ENCODE measurements at places on chromosomes 5 and 9.

- DNase-seq = no peak
Measured at GRCh38 chr5:36606428-36607113, at the start of gene SLC1A3. Gene SLC1A3 (plus strand): TSS chr5:36606606. CDS start chr5:36608424, 1,818 bp downstream.

DNA sequence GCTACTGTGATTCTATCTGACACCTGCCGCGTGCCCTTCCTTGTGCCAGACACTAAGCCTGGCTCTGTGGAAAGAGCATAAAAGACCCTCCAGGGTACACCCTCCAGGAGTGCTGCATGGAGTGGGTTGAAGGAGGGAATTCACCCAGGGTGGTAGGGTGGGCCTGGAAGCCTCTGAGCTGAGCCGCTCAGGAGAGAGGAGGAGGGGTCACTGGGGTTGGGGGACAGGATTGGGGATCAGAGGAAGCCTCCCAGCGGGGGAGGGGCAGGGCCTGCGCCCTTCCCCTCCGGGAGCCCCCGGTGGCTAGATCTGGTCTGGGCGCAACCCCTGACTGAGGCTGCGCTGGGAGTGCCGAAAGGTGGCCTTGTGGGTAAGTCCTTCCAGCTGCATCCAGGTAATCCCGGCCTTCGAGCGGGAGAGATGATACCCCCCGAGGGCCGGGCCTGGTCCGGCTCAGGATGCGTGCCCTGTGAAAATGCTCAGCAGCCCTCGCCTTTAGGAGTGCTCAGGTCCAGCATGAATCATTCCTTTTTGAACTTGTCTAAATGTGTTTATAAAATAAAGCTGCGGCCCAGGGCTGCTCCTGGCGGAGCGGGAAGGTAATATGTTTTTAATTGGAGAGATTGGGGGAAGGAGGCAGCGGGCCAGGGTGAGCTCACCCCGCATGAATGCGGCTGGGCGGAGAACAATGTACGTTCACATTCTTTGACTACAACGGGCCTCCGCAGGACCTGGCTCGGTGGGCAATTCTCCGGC is 118.1 kb upstream of the SMIM23 start:
- no peak for DNase-seq

- no peak for DNase-seq
Measured at GRCh38 chr5:31459594-31459993, 72.3 kb downstream of the DROSHA start.

DNA sequence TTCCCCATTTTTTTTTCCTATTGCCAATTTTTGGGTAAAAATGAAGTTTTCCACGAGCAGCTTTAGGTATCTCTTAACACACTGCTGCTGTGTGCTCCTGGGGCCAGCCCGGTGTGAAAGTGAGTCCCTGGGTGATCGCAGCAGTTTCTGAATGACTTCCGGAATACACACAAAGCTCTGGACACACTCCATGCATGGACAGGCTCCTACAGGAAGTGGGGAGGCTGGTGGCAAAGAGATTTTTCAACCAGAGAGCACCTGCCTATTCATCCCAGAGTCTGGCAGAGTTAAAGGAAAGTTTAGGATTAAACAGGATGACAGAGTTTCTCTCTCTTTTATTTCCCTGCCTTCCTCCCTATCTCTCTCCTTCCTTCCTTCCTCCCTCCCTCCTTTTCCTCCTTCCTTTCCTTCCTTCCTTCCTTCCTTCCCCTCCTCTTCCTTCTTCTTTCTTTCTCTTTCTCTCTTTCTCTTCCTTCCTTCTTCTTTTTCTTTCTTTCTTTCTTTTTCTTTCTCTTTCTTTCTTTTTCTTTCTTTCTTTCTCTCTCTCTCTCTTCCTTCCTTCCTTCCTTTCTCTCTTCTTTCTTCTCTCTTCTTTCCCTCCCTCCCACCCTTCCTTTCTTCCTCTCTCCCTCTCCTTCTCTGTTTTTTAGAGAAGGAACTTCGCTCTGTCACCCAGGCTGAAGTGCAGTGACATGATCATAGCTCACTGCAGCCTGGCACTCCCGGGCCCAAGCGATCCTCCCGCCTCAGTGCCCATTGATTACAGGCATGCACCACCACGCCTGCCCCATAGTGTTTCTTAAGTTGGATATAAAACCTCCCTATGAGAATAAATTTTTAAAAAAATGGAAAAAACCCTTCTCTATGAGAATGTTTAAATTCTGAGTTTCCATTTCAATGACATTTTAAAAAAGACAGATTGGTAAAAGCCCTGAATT is 38.7 kb upstream of the UBTD2 start:
- DNase-seq = no peak

DNA sequence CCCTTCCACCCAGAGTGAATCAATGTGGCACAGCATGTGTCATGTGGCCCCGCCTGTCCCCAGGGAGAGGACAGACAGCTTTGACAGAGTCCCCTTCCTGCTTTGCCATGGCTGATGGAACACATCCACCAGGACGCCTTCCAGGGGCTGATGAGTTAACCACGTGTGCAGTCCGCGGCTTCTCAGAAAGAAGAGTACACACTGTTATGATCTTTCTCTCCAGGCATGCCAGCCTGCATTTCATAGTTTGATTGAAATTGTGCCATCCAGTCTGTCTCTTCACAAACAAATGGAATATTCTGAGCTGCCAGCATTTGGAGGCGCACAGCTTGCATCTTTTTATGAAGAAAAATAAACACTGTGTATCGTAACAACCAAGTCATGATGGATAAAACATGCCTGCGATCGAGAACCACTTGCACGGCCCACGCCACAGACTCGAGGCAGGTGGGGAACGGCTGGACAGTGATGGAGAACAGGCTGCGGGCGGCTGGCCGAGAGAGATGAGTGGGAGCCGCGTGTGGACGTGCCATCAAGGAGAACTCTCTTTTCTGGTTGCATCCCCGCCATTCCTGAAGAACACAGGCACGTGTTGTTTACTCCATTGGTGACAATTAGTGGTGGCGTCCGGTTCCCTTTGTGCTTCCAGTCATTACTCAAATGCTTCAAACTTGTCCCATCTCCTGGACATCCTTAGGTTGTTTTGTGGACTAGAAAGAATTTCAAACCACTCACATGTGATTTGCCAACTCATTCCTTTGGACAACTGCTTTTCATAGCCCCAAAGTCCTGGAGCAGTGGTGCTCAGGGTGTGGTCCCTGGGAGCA is 220.2 kb downstream of the AGTPBP1 start:
- no peak for DNase-seq

- no peak for DNase-seq
Measured at GRCh38 chr5:34791761-34792244, 47.2 kb upstream of the TTC23L start.

GRCh38 chr9:135359764-135360163 is 119.8 kb upstream of the PPP1R26 start:
- DNase-seq = no peak

DNA sequence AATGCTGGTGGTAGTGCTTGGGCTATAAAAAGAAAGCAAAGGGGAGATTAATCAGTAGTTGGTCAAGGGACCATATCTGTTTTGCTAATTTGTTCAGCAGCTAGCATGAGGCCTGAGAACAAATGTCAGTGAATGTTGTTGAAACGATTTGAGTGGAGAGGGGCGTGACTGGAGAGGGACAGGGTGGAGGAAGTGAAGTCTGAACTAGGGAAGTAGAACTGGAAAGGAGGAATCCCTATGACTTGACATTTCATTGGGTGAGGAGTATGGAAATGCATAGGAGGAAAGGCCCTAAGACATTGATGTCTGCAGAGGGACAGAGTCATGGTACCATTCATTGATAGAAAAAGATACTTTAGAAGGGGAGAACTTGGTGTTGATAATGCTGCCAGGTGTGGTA is 19.7 kb downstream of the TLE4 start:
- no peak for DNase-seq

Data from vagina (tissue), 2 donors.